ENCODE measurements at places on chromosomes 1 and 21.

DNA sequence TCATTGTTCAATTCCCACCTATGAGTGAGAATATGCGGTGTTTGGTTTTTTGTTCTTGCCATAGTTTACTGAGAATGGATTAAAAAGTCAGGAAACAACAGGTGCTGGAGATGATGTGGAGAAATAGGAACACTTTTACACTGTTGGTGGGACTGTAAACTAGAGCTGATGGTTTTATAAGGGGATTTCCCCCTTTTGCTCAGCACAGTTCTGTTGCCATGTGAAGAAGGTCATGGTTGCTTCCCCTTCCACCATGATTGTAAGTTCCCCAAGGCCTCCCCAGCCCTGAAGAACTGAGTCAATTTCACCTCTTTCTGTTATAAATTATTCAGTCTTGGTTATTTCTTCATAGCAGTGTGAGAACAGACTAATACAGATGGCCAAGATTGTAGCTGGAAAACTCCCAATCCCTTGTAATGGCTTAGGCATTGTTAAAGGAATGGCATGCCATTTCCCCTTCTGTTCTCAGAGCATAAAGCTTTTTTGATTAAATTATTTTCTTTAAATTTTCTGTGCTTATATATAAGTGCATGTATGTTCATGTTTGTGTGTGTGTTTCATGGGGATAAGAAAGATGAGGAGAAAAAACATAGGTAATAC lies 144.8 kb downstream of the BACH1 start:
- no peak for DNase-seq

- no peak for DNase-seq
These were observed 2.7 kb downstream of the EVA1B start for GRCh38 chr1:36320767-36321118.

- no peak for DNase-seq
These were observed 104.9 kb upstream of the PLD5 start for GRCh38 chr1:242629396-242629795.

GRCh38 chr1:240237305-240237721 lies 145.6 kb downstream of the FMN2 start:
- no peak for DNase-seq

DNA sequence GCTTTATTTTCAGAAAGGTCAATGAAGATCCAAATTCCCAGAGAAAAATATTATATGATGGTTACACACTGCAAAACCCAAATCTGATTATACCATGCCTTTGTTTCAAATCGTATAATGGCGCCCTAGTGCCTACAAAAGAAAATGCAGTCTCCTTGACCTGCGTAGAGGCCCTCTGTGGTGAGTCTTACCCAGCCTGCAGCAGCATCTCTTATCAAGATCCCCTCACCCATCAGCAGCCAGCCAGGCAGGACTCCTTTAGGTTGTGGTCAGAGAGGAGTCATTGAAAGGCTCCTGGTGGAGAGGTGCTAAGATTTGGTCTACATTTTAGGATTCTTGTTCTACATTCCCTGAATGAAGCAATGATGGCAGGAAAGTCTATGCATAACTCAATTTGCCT lies 23.7 kb upstream of the DAB1 start:
- DNase-seq: no peak

GRCh38 chr1:219130366-219130935 lies 43.2 kb upstream of the LYPLAL1 start:
- DNase-seq: no peak

DNA sequence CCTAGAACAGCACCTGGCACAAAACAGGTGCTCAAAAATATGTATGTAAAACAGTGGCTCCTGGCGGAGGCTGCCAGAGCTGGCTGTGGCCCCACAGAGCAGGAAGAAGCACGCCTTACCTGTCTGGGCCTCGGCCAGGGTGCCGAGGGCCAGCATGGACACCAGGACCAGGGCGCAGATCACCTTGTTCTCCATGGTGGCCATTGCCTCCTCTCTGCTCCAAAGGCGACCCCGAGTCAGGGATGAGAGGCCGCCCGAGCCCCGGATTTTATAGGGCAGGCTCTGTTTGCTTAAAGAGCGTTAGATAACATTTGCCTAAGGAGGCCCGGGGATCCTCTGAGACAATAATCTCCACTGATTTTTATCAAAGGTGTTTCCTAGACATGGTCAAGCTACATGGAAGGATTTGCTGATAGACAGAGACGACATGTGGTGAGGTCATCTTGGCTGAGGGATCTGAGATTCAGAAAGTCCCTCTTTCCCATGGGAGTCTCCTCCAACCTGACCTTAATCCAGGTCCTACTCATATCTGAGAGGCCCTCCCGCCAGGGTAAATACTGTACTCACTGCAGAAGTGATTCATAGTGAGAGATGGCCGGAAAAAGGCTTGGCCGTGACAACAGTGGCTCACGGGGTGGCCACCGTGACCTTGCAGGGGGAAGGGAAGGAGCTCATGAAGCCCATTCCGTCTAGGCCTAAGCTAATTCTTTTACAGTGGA lies at the start of gene TFF1:
TSS of gene TFF1 (minus strand) at position 244 of the 719 bp plus-strand sequence. CDS start at position 204, 40 bp downstream.
- no peak for DNase-seq

DNA sequence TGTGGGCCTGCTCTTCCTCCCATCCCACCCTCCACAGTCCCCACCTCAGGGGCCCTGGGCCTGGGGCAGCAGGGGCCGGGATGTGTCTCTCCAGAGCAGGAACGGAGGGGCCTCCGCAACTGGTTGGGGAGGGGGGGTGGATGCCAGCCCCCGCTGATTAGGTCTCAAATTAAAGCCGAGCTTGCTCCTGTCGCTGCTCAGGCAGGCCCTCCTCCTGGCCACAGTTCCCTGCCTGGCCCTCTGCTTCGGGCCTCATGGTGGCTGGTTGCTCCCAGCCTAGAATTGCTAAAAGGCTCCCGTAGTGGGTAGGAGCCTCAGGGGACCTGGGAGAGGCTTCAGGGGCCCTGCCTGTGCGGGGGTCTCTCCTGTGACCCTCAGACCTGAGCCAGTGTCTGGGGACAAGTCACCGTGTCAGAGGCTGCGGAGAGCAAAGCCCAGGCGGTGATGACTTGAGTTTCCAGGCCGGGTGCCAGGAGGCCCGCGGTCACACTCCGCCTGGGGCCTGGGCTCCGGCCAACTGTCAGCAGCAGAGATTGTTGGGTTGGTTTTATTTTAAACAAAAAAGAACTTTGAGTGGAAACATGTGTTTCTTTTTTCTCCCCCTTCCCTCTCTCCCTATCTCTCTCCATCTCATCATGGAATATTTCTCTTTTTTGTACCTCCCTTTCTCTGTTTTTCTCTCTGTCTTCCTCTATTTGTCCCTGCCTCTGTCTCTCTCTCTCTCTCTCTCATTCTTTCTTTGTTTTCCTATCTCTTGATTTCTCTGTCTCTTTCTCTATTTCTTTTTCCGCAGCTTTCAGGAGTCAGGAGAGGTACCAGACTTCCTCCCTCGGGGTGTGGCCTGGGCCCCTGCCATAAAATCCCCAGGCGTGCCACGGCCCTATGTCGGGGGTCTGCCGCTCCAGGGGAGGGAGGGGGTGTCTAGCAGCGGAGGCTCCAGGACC lies 20.0 kb upstream of the EPHA2 start:
- DNase-seq: no peak

DNA sequence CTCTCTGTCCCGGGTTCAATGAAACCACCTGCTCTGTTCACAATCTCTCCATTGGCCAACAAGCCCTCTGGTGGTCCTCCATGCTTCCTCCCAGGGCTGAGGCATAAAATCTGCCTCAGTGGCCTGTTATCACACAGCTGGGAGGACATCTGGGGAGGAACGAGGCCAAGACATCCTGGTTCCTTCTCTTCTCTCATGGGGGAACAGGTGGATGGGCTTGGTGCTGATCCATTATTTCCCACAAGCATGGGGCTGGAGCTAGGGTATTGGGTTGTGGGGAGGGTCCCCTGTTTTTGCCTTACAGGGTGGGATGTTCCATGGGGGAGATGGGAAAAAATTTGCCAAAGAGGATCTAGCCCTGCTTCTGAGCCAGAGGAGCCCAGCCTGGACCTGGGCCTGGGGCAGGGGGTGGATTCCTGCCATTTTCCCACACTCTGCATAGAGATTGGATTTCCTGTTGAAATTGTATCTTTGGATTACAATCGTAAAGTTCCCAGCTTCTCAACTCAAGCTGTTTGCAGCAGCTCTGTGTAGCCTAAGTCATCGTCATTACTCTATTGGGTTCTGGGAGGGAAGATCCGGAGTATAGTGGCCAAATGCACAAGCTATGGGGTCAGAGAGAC lies 124.7 kb downstream of the NAV1 start:
- DNase-seq: no peak

DNA sequence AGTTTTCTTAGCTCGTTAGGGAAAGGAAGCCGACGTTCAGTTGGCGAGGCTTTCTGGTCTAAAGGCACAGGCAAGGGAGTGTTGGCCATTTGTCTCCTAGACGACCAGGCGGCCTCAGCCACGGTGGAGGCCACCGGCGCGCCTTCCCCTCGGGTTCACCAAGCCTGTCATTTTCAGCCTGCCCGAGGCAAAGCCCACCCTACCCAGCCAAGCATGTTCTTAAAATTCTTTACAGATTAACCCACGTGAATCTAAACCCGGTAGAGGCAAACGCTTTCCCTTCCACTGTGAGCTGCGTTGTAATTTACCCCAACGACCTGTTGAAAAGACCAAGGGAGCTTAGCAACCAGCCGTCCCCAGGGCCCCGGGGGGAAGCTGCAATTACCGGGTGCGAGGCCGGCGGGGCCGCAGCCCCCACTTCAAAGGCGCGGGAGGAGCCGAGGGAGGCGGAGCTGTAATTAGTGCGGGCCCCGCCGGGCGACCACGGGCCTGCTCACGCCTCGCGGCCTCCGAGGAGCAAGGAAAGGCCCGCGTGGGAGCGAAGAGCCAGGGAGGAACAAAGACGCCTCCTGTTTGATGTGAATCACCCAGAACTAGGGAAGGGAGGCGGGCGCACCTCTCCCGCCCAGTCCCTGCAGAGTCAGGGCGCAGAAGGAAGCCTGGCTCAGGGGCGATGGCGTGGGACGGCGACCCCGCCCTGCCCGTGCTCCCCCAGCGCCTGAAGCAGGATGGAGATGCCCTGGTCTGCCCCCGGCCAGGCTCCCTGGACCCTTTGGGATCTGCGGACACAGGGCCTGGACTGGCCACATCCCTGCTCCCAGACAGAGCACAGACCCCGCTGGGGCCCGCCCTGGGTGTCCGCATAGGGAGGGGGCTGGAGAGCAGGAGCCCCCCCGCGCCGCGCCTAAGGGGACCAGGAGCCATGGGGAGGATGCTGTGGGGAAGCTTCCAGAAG lies 12.1 kb upstream of the TSPEAR start:
- DNase-seq: no peak

GRCh38 chr1:89363638-89364536 lies at the start of gene GBP6:
Gene GBP6, plus strand, starts transcription at chr1:89364059. Its CDS starts 4,493 bp downstream, at chr1:89368552.
- no peak for DNase-seq

DNA sequence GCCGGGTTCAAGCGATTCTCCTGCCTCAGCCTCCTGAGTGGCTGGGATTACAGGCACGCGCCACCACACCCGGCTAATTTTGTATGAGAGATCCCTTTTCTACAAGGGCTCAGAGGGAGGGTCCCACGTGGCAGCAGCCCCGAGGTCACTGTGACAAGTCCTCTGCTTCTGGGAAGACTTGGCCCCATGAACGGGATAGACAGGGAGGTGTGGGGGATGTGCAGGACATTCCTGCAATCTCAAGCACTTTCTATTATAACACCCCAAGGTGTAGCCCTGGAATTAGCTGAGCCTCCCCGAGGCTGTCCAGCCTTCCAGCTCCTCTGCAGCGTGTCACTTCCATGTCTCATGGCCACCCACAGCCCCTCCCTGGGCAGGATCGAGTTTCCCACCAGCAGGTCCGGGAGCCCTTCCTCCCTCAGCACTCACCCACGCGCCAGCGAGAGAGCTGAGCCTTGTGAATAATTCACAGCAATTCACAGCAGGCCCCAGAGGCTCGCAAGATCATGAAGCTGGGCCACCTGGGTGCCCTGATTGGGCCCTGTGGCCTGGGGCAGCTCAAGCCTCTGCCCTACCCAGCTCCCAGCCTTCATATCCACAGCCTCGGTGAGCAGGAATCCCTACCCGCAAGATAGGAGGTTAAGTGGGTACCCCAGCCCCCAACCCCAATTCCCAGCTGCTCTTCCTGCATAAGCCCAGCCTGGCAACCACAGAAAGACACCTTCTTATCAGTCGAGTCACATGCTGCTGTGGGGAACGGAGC lies 22.8 kb upstream of the RNU1-4 start:
- DNase-seq: no peak

- no peak for DNase-seq
These were observed 2.6 kb downstream of the MGST3 start for GRCh38 chr1:165633614-165634013.

GRCh38 chr1:28917757-28918118 lies 3.4 kb downstream of the EPB41 start:
- no peak for DNase-seq

GRCh38 chr1:157117527-157118057 lies 18.0 kb upstream of the ETV3L start:
- DNase-seq: no peak

GRCh38 chr1:115105831-115106230 lies 16.5 kb upstream of the TSPAN2 start:
- no peak for DNase-seq

DNA sequence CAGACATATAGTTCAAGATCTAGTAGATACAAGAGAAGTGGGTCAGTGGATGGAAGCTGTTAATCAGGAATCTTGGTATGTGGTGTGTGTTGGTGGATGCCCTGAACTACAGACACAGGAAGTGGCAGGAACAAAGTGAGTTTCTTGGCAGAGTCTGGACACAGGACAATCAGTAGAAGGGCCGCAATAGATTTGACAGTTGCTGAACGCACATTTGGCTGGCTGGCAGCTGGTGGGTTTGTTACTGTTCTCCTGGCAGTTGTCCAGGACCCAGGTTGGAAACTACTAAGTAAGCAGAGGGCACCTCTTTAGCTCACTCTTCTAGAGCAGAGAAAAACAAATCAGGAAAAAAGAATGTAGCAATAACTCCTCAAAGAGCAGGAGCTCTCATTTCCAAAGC lies 13.2 kb downstream of the KRTAP26-1 start:
- no peak for DNase-seq

GRCh38 chr1:70498666-70499065 lies 87.6 kb downstream of the CTH start:
- no peak for DNase-seq

GRCh38 chr1:44636083-44636687 lies 38.1 kb downstream of the TMEM53 start:
- DNase-seq: no peak

- DNase-seq: no peak
These were observed 891.8 kb upstream of the NCAM2 start for GRCh38 chr21:20106368-20106767.

DNA sequence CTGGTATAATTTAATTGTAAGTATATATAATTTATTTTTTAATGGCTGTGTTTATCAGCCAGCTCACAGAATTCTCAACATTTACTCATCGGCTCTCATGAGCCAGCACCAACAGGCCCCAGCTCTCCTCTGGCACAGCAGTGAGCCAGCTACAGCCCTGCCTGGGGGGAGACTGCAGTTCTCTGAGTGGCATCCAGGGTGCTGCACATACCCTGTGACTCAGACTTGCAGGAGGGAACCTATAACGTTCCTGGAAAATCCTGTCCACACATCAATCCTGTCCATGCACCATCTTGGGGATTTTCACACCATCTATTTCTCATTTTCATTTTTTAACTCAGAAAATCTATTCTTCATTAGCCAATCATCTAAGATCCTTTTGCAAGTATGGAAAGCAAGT lies 36.5 kb downstream of the FHAD1 start:
- no peak for DNase-seq

GRCh38 chr1:78236716-78237115 lies 190.9 kb downstream of the GIPC2 start:
- no peak for DNase-seq
